Astrocyte of the cerebellum (primary cell): ENCODE measurements at places on chromosomes 16 and 17.

DNA sequence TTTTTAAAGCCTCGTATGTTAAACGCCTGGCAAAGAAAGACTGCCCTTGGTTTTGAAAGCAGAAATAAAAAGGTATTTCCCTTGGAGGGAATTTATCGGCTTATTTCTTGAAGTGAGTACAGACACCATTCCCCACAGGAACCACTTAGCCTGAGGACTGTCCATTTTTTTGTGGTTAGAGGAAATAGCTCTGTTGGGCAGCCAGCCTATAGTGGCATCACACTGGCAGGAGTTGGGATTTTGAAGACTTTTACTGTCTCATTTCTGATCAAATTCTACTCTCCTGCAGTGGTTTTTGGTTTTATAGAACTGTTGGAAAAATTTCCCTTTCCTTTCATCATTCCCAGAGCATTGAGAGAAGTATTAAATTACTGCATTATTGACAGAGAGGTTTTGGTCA, 34.1 kb upstream of the CDC6 start:
- no peak for DNase-seq

DNA sequence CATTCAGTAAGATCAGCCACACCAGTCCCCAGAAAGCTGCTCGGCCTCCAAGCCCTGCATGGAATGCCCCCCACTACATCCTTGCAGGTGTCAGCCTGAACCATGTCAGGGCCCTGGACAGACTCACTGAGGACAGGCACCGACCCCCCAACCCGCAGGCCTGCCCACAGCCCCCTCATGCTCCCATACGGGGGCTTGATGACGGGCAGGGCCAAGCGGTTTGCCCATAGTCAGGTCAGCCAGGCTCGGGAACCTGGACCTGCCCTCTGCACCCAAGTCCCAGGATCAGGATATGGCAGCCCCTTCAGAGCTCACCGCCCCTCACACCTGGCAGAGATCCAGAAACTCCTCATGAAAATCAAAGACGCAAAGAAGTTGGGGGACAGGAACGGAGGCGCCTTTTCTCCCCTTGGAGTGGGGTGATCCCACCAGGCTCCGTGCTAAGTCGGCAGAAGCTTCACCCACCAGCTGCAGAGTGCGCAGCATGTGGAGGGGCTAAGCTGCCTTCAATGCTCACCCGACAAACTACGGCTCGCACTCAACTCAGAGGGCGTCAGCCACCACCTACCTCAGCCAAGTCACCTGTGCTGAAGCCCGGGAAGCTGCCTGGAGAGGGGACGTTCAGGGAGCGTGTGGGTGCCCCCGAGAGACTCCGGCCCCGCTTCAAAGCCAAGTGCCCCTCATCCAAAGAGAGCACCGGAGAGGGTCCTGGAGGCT, 26.5 kb downstream of the GNPTG start:
- DNase-seq, result no peak

DNA sequence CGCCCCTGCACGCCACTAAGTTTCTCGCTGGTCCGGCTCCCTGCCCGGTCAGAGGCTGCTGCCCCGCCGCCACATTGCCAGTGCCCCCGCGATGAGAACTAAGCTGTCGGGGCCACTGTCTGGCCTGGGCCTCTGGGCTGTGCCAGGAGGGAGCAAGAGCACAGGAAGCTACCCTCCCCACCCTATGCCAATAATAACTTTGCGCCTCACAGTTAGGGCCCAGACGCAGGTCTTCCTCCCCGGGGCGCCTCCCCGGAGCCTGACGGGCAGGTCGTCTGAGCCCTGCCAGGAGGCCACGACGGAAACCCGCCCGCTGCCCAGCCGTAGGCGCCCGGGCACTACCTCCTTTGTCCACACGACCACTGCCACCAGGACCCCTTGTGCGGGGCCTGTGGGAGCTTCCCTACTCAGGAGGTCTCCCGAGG, 1.5 kb downstream of the ZFPM1 start:
- no peak for DNase-seq

GRCh38 chr17:64497565-64498035, 746 bp upstream of the POLG2 start:
- no peak for DNase-seq

DNA sequence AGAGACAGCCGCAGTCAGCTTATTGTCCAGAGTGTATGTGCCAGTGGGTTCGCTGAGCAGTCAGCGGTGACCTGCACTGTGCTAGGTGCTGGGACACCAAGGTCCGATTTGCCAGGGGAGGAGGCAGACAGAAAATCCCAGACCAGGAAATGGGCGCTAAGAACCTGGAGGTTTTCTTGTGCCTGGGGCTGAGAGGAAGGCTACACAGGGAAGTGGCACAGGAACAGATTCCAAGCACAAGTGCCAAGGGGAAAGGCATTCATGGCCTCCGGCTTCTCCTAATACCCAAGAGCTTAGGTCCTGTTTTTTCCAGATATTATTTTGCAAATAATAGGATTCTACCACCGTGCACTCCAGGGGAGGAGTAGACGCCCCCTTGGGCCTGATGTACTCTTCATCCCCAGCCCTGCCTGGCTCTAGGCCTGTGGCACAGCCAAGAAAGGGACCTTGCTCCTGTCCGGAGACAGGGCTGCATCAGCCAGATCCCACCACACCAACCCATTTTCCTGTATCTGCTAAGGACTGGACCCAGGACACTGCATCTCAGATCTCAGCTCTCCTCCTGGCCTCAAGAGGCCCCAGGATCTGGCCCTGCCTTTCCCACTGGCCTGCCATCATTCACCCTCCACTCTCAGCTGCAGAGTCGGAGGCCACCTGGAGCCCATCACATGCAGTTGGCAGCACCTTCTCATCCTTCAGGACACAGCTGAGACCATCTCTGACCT, 187.2 kb downstream of the NTN1 start:
- DNase-seq, result no peak

GRCh38 chr16:642189-643049, 791 bp downstream of the MCRIP2 start:
- no peak for DNase-seq

DNA sequence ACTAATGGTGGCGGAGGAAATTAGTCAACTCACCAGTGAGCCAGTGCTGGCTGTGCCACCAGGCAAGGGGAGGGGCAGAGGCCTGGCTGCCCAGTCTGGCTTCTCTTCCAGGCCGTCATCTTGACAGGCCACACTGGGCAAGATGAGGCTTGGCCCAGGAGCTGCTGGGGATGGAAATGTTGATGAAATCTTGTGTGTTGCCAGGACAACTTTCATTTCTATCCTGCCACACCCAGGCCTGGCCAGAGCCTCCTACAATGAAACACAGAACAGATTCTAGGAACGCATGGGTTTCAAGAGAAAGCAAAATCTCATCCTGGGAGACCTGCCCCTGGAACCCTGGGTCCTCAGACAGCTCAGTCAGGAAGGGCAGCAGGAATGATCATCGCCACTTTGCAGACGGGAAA, 9.3 kb downstream of the HEXIM2 start:
- DNase-seq, result no peak

DNA sequence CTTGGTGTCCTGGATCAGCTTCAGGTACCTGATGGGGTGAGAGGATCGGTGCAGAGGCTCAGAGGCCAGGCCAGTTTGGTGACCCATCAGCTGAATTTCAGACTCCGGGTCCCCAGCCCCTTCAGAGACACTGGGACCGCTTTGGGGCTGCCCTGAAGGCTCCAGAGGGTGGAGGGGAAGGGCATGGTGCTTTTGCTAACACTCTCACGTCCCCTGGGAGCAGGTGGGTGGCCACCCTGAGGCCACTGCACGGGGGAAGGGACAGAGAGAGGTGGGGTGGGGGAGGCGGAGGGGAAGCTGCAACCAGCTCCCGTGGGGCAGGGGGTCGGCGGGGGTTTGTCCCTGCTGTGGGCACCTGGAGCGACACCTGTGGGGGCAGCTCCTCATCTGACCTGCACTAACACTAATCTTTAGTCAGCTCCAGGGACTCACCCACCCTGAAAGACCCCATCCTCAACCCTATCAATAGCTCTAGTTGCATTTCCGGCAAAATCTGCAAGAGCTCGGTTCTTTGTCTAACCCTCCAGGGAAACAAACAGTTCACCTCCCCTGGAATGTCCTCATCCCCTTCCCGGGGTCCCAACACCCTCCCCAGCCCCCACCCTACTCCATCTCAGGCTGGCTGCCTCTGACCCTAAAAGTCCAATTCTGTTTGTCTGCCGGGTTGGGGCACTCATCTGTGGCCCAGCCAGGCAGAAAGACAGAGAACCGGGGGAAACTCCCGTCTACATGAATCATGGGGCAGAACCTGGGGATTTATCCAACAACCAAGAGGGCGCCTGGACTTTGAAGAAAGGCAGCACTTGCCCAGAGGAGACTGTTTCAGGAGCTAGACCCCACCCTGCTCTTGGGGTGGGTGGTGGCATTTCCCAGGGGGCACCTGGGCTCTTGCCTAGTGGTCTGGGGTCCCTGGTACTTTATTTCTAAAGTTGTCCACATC, 91.9 kb upstream of the CBX4 start:
- no peak for DNase-seq

GRCh38 chr17:66507982-66508760, 205.8 kb downstream of the PRKCA start:
- DNase-seq, result no peak

DNA sequence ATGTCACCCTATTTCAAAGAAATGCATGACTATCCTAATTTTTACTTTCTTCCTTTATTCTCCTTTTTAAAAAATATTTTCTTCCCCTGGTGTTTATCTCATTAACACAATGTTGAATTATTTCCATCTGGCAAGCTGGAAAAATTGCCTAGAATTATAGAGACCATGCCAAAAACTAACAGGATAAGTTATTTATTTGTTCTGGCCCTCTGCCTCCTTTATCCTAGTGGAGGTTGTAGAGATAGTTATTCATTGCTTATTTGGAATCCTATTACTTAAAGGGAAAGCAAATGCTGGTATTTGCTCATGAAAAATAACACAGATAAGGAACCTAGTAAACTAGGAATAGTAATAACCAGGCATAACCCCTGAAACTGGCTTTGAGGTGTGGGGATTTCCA, 684.9 kb upstream of the KIF2B start:
- DNase-seq, result no peak

- no peak for DNase-seq
Measured at GRCh38 chr16:7107436-7107835, 225.2 kb upstream of the RBFOX1 start.

DNA sequence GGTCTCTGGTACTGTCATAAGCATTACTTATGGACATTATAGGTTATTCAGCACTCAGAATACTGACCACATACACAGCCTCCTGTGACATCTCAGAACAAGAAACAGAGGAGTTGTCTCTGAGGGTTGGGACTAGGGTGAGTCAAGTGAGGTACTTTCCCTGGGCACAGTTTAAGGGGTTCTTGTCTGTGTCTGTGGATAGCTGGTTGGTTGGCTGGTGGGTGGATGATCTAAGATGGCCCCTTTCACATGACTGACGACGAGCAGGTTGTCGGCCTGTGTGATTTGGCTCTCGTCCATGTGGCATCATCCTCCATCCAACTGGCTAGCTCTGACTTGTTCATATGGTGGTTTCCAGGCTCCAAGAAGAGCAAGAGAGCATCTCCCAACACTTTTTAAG, 163.9 kb downstream of the PRKCB start:
- no peak for DNase-seq

DNA sequence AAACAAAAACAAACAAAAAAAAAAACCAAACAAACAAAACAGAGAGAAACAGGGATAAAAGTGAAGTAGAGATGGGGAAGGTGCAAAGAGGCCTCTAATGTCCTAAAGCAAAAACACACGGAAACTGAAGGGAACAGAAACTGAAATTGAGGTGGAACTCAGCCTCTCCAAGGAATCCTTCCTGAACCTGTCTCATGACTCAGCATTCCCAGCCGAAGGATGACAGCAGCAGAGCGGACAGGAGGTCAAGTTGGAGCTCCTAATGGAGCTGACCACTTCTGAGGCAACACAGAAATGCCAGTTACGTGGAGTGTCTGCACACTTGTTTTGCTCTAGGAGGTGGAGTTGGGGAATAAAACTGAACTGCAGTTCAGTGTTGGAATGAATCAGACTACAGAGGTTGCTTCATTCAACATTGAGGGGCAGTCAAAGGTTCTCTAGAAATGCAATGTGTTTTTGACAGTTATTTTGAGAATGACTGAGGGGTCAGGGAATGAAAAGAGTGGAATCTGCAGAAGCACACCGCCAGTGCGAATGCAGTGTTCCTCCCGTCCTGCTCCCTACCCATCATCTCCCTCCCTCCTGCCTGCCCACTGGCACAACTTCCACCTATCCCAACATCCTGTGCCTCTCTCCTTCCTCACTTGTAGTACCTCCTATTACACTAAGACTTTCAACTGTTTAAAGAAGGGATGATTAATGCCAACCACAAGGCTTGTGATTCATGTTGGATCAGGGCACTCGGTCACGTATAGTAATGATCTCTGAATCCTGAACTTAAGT, 6.3 kb downstream of the UBE2O start:
- peak; percentile 53 for DNase-seq

DNA sequence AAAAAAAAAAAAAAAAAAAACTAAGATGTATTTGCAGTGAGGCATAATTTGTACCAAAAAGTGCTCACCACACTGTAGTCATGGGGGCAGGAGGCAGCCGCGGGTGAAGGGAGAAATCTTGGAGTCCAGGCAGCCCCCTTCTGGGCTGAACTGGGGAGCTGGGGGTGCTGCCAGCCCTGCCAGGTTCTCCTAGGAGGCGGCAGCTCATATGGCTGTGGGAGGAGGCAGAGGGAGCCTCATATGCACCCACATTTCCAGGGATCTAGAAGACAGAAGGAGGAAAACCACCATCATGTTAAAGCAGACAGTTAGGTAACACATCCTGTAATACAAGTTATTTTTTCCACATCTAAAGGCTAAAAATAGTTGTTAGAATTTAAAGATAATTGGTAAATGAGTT, 16.3 kb downstream of the MAPT start:
- DNase-seq, result no peak

- peak; percentile 22 for DNase-seq
Measured at GRCh38 chr16:58264961-58265479, 29.8 kb downstream of the PRSS54 start.

DNA sequence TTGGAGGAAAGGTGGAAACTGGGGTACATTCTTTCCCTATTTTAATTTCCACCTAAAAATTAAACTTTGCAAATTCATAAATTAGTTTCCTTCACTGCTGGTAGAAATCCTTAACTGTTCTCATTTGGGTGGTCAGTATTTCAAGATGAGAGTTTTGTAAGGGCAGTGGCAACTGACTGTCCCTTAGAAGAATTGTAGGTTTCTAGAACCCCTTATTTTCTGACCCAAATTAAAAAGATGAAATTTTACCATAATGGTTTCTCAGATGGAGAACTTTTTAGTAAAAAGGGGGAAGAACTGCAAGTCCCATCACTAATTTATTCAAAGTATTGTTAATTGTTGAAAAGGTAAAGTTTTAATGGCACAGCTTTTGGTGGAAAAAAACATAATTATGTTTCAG, 5.6 kb downstream of the IGF2BP1 start:
- no peak for DNase-seq

- no peak for DNase-seq
Measured at GRCh38 chr17:47239967-47240651, 13.5 kb upstream of the ITGB3 start.
